ENCODE measurements at places on chromosomes 12 and 14.

- DNase-seq, result no peak
Observed at GRCh38 chr12:18872770-18873169, 134.9 kb downstream of the CAPZA3 start.

GRCh38 chr14:91155626-91156089 lies 41.8 kb downstream of the DGLUCY start:
- no peak for DNase-seq

- DNase-seq, result no peak
Observed at GRCh38 chr12:122859303-122860039, 24.2 kb downstream of the HIP1R start.

DNA sequence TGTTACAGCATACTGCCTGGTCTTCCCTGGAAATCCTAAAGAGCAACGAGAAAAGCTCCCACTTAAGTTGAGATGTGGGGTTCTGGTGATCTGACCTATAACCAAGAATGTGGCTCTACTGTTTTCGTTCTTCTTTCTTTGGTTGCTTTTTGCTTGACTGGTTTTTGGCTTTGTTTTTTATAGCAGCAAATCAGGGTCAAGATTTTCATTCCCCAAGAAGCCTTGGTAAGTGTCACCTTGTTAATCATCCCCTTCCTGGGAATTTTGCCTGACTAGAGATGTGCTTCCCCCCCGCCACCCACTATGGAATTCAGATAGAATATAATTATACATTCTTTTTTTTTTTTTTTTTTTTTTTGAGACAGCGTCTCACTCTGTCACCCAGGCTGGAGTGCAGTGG lies 116.7 kb upstream of the FOXN3 start:
- DNase-seq, result no peak

DNA sequence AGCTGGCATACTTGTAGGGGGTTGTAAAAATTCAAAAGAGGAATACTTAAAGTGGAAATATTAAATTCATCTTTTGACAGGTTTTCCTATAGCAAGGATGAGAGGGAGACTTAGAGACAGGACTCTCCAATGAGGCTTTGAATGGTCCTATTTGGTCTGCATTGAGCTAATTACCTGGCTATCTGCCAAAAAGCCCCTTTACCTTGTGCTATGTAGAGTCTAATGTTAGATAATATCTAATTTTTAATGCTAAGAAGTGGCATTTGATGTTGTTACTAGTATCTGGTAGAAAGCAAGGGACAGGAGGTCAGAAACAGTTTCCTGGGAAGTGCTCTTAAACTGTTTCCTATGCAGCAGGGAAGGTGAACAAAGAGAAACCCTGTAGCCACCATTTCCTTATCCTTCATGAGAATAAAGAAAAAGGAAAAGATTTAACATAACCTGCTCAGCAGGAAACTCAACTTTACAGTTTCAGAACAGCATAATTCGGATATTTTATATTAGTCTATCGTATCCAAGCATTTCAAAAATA lies 550.0 kb downstream of the SOX5 start:
- DNase-seq, result no peak

- no peak for DNase-seq
Observed at GRCh38 chr12:121804417-121805111, 755 bp downstream of the SETD1B start.

GRCh38 chr14:99038431-99038820 lies 233.6 kb downstream of the BCL11B start:
- peak; percentile 49 for DNase-seq

GRCh38 chr12:23098110-23098509 lies 473.1 kb downstream of the ETNK1 start:
- DNase-seq, result no peak

- DNase-seq, result no peak
Observed at GRCh38 chr14:90742729-90743128, 73.5 kb downstream of the TTC7B start.

- DNase-seq, result no peak
Observed at GRCh38 chr14:28759653-28760313, 6.8 kb upstream of the FOXG1 start.

- DNase-seq, result peak; percentile 60
Observed at GRCh38 chr12:52221912-52222457, 11.1 kb upstream of the KRT7 start.

- no peak for DNase-seq
Observed at GRCh38 chr14:31400031-31400638, 20.2 kb downstream of the HEATR5A start.

GRCh38 chr12:47188576-47189441 lies 109.0 kb upstream of the AMIGO2 start:
- peak; percentile 72 for DNase-seq

Measured in brain microvascular endothelial cell (primary cell).